ENCODE measurements at places on chromosomes 13 and 19.

- peak; percentile 86 for DNase-seq
These were observed at the start of gene MYH14 for GRCh38 chr19:50203281-50204080. Gene MYH14 (plus strand): TSS chr19:50203622. CDS start chr19:50210366, 6,744 bp downstream.

DNA sequence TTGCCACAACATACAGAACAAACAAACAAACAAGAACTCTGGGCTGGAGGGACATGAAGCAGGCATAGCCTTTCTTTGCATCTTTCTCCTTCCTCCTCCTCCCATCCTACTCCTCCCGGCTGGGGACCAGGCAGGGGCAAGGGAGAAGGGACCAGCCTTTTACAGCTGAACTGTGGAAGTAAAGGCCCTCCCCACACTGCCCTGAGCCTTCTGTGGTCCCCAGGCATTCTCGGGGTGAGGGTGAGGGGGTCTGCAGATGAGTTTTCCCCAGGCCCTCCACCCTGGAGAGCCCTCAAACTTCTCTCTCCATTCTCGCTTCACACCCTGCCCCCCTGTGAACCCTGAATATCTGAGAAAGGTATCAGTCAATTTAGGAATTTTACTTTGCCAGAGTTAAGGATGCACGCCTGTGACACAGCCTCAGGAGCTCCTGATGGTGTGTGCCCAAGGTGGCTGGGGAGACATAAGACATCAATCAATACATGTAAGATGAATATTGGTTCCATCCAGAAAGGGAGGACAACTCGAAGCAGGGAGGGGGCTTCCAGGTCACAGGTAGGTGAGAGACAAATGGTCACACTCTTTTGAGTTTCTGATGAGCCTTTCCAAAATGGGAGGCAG lies 170.9 kb downstream of the COL4A1 start:
- no peak for DNase-seq

- DNase-seq, result no peak
These were observed 50.0 kb upstream of the GPR183 start for GRCh38 chr13:99357131-99357596.

GRCh38 chr19:19418555-19419260 lies 13.2 kb downstream of the GATAD2A start:
- DNase-seq, result no peak

- no peak for DNase-seq
These were observed 20.9 kb downstream of the TECR start for GRCh38 chr19:14550201-14550754.

- no peak for DNase-seq
These were observed 14.5 kb downstream of the SGTA start for GRCh38 chr19:2768365-2769132.

- DNase-seq, result no peak
These were observed 44.4 kb upstream of the ZNF91 start for GRCh38 chr19:23439623-23440022.

- no peak for DNase-seq
These were observed 30.8 kb upstream of the CACTIN start for GRCh38 chr19:3657395-3657769.

DNA sequence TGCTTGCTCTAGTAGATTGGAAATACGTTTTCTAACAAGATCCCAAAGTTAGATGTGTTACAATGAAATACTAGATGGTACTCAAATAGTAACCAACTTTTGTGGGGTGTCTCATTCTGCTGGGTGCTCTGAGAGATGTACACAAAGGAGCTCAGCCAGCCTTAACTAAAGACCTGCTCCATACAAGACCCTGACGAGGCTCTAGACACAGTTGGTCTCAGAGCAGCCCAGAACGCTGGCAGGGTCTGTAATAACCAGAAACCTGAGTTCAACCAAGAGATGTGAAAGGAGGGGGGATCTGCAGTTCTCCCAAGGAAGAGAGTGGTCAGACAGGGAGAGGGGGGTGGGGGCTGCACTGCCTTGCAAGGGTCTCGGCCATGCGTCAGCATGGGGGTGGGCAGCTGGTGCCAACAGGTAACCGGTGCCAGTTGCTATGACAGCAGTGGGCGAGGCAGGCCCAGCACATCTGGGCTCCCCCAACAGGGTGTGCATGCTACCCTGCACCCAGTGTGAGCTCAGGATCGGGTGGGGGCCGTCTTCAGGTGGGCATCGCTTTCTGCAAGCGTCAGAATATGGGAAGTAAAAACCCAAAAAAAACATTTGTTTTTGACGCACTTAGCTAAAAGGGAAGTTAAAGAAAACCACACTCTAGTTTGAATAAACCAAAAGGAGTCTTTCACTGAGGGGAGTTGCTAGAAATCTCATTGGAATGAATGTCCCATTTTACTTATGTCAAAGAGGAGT lies 68.0 kb upstream of the GPR183 start:
- no peak for DNase-seq

DNA sequence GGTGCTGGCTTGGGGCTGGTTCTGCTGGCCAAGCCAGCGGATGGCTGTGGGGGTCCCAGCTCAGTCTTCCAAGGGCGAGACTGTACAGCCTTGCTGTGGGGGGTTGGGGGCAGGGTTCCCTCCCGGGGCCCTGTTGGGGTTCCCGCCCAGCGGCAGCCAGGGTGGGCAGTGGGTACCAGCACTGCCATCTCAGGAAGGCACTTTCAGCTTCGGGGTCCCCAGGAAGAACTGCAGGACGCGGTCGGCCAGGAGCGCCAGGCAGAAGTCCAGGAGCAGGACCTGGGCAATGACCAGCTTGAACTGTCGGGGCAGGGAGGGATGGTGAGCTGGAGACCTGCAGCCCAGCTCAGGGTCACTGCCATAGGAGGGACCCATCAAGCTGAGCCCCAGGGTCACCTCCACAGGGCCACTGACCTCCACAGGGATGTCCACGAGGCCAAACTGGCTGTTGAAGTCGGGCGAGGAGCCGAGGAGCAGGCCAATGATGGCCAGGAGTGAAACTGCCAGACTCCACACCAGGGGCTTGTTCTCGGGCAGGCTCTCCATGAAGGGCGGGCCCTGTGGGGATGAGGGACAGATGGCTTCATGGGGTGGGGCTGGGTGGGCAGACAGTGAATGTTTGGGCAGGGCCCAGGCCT lies 1.9 kb upstream of the GMIP start:
- no peak for DNase-seq

- DNase-seq, result no peak
These were observed 421.1 kb downstream of the FGF9 start for GRCh38 chr13:22091971-22092300.

- DNase-seq, result no peak
These were observed 121.0 kb downstream of the AKAP11 start for GRCh38 chr13:42392716-42393572.

- no peak for DNase-seq
These were observed 870.2 kb downstream of the EFNB2 start for GRCh38 chr13:105665284-105665683.

DNA sequence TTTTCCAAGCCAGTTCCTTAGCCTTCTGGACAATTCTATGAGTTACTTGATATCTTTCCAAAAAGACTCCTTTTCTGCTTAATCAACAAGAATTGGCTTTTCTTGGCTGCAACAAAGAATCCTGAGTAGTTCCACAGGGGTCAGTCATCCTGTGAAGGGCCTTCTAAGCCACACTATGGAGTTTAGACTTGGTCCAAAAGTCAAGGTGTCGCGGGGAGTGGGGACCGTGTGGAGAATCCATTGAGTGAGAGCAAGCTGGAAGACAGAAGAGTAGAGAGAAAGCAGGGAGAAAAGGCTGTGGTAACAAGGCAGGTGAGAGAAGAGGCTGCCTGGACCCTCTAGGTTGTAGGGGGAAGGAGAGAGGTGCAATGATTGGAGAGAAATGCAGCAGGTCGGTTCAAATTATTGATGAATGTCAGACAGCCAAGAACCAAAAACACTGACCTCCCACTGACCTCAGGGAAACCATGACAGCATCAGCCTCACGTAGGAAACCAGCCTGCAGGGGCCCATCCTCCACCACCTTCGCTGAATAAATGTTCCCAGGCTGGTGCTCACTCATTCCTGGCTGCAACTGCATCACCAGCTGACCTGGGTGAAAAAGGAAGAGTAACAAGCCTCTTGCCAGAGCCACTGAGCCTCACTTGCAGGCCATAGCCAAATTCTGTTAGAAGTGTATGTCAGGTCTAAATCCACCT lies 7.1 kb upstream of the IFT88 start:
- DNase-seq, result no peak

DNA sequence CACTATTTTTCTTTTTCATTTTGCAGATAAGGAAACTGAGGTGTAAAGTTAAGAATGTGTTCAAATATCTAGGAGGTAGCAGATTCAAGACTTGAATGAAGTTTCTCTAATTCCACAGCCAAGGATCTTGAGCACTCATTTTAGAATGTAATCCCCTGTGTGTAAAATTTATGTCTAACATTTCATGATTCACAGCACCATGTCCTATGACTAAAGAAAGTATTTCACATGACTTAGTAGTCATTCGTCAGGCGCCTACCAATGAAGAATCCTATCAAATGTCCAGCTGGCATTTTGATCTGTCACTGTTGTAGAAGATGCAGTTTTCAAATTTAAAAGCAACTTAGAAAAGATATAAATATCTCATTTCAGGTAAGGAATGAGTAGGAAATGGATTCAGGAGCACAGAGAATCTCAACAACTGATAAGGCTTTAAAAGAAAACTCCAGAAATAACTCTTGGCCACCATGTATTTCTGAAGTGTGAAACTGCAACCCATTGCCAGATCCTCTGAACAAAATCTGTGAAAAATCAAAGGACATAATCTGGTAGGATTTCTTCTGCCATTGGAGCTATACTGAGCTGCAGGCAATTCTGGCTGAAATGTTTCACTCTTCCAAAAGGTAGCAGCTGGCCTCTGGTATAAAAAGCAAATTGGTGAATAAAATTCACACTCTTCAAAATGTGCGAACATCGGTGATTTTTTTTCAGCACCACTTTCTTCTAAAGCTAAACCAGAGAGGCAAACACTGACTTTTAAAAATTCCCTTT lies 92.2 kb downstream of the DCLK1 start:
- no peak for DNase-seq

DNA sequence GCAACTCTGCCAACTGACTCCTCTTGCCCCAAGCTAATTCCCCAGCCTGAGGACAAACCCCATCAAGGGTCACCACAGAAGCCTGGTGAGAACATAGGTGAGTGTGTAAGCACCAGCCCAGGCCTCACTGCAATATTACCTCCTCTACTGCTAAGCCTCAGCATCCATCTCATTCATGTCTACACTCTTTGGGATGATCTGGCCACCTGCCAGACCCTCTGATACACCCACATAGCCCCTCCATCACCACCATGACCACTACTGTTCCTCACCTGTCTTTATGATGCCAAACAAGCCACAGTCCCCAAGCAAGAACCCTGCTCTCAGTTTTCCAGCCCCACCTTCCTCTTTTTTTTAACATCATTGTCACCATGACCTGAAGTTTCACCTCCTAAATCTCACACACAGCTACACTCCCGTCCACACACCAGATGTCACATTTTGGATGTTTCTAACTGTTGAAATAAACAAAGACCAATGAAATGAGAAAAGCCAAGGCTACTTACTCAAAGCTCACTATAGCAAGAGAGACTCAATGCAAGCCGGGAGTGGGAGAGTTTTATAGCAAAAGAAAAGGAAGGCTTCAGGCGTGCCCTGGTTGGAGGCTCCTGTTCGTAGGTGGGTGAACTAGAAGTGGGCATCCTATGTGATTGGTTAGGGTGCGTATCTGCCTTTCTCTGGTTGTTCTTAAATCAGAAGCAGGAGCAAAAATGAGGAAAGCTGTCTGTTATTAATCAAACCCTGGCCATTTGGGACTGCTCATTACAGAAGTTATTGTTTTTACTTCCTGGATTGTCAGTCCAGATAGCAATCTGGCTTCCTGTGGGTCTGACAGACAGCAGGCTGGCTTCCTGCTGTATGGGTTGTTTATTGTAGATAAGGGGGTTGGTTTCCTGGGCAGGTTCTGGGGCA lies 2.0 kb downstream of the ZNF792 start:
- DNase-seq, result no peak

- DNase-seq, result no peak
These were observed 40.6 kb downstream of the TPT1 start for GRCh38 chr13:45300190-45300985.

- no peak for DNase-seq
These were observed 122.6 kb downstream of the KCTD15 start for GRCh38 chr19:33919291-33919690.

DNA sequence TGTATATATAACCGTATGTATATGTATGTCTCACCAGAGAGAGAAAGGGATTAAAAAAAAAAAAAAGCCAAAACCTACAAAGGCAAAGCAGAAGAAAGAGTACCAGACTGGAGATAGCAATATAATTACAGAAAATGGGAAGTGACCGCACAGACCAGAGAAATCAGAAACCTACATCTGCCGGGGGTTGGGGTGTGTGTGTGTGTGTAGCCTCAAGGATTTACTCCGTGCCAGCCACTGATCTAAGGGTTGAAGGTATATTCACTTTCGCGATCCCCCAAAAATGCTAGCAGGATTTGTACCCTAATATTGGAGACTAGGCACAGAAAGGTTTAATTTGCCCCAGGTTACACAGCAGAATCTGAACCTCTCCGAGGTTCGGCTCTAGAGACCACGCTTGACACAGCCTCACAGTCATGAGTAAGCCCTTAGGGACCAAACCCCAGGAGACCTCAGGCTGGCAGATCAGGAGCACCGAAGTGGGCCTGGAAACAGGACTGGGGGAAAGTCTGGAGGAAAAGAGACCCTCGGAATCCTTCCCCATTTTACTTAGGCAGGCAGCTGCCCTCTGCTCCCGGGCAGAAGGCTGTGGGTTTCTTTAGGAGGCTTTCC lies 14.8 kb downstream of the ARL11 start:
- DNase-seq, result no peak

GRCh38 chr13:49347650-49348385 lies 96.0 kb downstream of the CAB39L start:
- DNase-seq, result no peak

GRCh38 chr19:19342086-19343015 lies 21.7 kb downstream of the MAU2 start:
- DNase-seq, result peak; percentile 49

- DNase-seq, result no peak
These were observed 34.4 kb upstream of the CXCL17 start for GRCh38 chr19:42477117-42477516.

DNA sequence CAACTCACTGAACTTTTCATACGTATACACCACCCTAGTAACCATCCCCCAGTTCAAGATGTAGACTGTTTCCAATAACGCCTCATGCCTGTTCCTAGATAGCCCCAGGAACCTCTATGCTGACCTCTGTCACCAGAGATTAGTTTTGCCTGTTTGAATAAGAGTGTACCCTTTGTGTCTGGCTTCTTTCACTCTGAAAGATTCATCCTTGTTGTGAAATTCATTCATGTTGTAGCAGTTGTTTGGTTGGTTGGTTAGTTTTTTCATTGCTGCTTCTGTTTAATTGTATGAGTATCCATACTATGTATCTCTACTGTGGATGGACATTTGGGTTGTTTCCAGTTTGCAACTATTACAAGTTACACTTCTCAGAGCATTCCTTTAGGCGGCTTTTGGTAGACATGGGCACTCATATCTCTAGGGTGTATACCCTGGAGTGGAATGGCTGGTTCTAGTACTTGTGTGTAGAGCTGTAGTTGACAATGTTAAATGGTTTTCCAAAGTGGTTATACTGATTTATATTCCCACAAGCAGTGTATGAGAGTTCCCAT lies 1.6 kb downstream of the RNASEH2B start:
- peak; percentile 18 for DNase-seq
